Activated T-helper 1 cell treated with anti-CD3 and anti-CD28 coated beads, Interleukin-2, amount 50 U/mL, for 16 hours (primary cell): ENCODE measurements at places on chromosomes 5 and 9.

GRCh38 chr9:95552814-95553546, 36.2 kb upstream of the PTCH1 start:
- DNase-seq, result no peak

GRCh38 chr5:115685490-115685889, 59.7 kb upstream of the TMED7 start:
- DNase-seq, result no peak

DNA sequence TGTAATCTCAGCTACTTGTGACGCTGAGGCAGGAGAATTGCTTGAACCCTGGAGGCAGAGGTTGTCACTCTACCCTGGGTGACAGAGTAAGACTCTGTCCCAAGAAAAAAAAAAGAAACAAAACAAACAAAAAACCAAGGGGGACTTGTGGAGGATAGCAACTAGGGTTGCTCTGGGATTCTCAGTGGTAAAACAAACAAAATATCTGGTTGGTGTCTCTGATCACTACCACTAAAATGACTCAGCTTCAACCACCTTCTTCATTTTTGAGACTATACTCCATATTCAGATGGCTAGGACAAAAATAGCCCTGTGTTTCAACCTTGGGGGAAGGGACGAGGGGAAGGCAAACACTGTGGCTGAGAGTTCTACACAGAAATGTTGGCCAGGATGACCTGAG, 110.3 kb downstream of the ARRDC3 start:
- no peak for DNase-seq

GRCh38 chr5:61082516-61083280, 79.6 kb downstream of the SMIM15 start:
- no peak for DNase-seq

- no peak for DNase-seq
Observed at GRCh38 chr5:144436007-144436406, 265.3 kb downstream of the KCTD16 start.

GRCh38 chr5:6464441-6464840, 15.8 kb downstream of the UBE2QL1 start:
- DNase-seq, result no peak

DNA sequence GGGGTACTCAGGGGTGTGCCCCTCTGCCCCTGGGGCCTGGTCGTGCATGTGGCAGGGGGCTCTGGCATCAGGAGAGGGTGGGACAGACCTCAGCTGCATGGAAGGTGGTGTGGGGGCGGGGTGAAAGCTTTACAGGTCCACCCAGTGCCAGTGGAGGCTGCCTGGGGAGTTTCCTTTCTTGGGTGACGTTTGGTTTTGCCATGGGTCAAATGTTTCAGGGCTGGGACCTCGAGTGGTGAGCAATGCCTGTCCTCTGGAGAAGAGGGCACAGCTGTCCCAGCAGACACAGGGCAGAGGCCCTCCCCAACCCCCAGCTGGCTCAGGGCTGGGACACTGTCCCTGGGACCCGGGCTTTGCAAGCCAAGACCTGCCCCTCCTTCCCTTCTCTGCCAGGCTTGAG, 3.6 kb downstream of the RXRA start:
- no peak for DNase-seq

- no peak for DNase-seq
Observed at GRCh38 chr5:75567710-75568109, 43.5 kb upstream of the ANKDD1B start.

GRCh38 chr9:27653246-27653645, 80.0 kb upstream of the C9orf72 start:
- no peak for DNase-seq

- DNase-seq, result no peak
Observed at GRCh38 chr5:97508864-97509263, 325.8 kb upstream of the RIOK2 start.

DNA sequence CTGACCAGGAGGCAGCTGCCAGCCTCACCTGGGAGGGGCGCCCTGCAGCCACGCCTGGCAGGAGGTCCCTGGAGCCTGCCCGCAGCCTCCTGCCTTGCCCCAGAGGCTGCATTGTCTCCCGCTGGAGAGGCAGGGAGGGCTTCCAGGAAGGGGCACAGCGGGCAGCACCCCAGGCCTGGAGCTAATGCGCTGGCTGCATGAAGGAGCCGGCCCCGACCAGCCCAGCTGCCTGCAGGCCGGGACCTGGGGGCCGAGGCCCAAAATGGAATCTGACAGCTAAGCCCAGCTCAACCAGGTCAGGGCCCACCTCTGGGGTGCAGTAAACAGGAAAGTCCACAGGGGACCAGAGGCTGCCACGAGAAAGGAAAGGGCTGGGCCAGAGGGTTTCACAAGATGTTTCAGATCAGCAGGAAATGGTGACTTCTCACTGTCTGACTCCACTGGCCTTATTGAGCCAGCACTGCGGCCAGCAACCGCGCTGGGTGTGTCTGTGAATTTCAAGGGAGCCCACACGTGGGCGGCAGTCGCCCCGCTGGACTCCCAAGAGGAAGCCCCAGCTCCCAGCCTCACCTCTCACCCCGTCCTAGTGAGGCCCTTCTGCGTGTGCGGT, 18.6 kb upstream of the NOTCH1 start:
- DNase-seq, result no peak

DNA sequence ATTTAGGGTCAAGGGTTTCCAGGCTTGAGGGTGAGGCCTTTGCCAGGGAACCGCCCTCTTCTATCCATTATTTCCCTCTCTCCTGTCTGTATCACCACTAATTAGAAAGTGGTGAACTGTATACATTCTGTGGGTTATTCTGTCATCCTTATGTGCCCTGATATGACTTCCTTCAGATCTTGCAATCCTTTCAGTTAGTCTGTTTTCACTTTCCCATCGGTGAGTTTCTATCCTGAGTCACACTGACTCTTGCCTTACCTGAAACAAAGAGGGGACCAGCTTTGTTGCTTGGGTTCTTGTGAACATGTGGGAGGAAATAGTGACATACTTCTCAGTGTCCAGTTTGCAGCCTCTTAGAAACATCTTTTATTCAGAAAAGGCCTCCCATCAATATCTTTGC, 205.4 kb upstream of the GHR start:
- no peak for DNase-seq

DNA sequence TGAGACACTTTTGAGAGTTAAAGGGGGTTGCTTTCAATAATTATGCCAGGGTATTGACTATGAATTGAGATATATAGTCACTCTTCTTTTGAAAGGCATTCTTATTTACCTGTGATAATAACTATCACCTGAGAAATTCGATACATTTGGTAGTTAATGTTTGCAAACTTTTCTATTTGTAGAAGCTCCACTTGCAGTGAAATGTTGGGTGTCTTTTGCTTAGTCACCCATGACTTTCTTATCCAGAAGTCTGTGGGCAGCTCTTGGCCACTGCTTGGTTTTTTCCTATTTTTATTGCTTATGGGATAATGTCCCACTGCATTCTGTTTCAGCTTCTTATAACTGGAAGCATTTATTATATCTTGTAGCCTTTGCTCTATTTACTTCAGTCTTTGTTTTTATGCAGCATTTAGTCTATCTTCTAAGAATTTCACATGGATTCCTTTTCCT, 3.9 kb downstream of the MACIR start:
- no peak for DNase-seq

DNA sequence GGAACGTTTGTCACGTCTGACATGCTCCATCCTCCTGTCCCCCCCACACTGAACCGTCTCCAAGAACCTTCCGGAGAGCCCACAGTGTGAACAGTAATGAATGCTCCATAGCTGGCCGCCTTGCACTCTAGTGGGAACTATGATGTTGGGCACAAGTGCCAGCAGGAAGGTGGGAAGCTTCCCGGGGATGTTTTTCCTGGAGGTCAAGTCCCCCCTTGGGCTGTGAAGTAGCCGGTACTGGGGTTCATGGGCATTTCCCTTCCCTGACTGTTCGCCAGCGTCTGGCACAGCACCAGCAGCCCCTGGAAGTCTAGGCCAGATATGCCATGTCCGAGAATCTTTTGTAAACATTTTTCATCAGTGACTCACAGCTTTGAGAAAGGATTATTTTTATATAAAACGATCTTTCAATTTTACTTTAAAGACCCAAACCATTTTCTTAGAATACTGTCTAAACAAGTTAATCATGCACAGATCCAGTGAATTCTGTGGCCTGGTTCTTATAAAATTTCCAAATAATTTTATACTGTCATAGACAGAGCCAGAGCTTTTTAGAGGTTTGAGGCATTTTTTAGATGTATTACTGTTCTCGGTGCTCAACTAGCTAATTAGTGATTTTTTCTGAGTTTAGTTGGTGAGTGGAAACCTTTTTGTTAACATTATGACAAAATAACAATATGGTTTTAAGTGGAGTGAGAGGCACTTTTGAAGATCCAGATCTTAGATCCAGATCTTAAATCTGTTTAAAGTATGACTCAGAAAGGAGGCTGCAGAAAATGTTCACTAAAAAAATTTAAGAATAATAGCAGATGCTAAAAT, 11.6 kb downstream of the ABL1 start:
- no peak for DNase-seq

- DNase-seq, result no peak
Observed at GRCh38 chr5:67005737-67006499, 190.7 kb downstream of the CD180 start.

DNA sequence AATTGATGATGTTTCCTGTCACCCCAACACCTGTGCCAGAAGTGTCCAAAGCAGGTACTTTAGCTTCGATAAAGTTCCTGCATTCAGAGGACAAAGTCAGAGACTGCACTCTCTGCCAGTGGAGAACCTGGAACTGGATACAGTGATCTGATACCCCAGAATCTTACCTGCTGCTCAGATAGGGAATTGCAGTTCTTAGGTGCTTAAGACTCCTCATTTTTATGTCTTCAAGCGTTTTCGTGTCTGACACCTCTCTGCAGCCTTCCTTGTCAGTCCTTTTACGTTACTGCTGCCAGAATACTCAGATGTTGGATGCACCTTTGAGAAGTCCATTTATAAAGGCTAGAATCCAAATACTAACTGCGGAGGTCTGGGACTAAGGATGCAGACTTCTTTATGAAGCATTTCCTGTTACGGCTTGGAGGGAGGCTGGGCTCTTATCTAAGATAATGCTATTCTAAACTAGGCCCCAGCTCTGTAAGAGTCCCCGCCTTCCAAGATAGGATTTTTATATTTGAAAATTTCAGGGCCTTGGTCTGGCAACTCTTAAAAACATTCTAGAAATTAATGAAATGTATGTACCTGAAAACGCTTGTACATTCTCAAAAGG, 1.9 kb downstream of the ISOC1 start:
- no peak for DNase-seq

GRCh38 chr5:109788596-109788995, 98.9 kb downstream of the MAN2A1 start:
- DNase-seq, result no peak

DNA sequence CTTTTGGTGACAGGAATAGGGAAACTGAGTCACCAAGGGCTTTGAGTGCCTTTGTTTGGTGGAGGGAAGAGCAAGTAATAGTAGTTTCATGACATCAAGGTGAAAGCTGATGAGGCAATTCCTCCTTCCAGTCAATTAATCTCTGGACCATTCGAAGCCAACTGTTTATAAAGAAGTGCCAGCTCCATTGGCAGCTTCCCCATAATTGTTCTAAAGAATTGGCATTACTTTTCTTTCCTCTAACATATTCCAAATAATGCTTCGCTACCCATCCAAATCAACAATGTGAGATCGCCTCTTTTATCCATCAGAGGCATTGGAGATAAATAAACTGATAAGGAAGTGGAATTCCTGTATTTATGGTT, 132.4 kb downstream of the NPR3 start:
- no peak for DNase-seq

GRCh38 chr9:98885575-98886295, 58.0 kb upstream of the COL15A1 start:
- DNase-seq, result no peak

DNA sequence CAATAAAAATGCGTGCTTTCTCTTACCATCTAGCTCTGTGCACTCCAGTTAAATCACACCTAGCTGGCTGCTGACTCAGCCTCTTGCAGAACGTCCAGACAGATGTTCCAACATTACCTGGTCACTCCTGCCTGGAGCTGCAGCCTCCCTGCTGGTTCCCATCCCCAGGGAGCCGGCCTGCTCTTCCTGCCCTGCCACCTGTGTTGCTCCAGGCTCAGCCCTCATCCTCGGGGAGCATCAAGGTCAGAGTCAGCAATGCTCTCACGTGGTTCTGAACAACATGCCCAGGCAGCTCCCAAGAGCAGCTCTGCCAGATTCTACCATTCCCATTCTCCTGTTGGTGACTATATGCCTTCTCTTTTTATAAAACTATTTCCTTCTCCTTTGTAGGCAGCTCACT, 81.3 kb downstream of the GADD45G start:
- DNase-seq, result no peak

GRCh38 chr9:99180662-99181061, 41.1 kb downstream of the ALG2 start:
- no peak for DNase-seq

GRCh38 chr9:18748251-18748701, 274.3 kb downstream of the ADAMTSL1 start:
- DNase-seq, result no peak
